Osteoblast (primary cell): ENCODE measurements at places on chromosomes 11 and 22. TPM values are rescaled to one million over a fixed set of nuclear protein-coding genes. Genes with fewer than 3 reads are reported as not detected.

GRCh38 chr11:47552056-47552565 is 821 bp downstream of the CELF1 start:
- H3K27me3 ChIP-seq: no peaks in the 10 kb centered on the region
- peaks cover 18% of the 10 kb centered on the region for H3K4me1 ChIP-seq
- DNase-seq: peak; percentile 62

The ANKK1 gene
- under 0.01 TPM in 1 of 2 replicates, not detected in the other for total RNA-seq

The PHLDA2 gene
- total RNA-seq: 2.5 and 3.8 TPM in 2 replicates

GRCh38 chr11:74849525-74850391 is 99.1 kb downstream of the XRRA1 start:
- peak; percentile 95 for DNase-seq
- peak overlapping the region; percentile 77 for H3K27ac ChIP-seq
- H3K4me1 ChIP-seq: peaks cover 23% of the 10 kb centered on the region

DNA sequence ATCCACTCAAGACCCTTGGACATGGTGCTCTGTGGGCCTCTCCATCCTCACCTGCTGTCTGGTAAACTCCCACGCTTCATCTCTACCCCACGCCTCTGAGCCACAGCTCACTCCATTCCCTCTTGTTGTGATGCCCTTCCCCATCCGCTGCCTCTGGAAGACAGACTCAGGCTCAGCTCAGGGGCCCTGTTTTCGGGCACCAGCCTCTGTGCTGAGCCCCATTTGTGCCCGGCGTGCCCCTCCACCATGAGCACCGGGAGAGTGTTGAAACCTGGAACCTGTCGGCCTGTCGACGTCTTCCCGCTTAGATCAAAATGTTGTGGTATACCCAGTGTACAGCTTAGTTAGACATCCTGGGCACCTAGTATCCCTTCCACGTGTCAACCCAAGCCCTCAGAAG is 6.5 kb upstream of the SCUBE1 start:
- no peaks in the 10 kb centered on the region for H3K4me1 ChIP-seq
- H3K36me3 ChIP-seq: no peaks in the 10 kb centered on the region
- H3K27me3 ChIP-seq: peaks cover 6% of the 10 kb centered on the region
- no peak for DNase-seq
- no peak overlapping the region for H3K27ac ChIP-seq
- H3K4me3 ChIP-seq: no peak overlapping the region

DNA sequence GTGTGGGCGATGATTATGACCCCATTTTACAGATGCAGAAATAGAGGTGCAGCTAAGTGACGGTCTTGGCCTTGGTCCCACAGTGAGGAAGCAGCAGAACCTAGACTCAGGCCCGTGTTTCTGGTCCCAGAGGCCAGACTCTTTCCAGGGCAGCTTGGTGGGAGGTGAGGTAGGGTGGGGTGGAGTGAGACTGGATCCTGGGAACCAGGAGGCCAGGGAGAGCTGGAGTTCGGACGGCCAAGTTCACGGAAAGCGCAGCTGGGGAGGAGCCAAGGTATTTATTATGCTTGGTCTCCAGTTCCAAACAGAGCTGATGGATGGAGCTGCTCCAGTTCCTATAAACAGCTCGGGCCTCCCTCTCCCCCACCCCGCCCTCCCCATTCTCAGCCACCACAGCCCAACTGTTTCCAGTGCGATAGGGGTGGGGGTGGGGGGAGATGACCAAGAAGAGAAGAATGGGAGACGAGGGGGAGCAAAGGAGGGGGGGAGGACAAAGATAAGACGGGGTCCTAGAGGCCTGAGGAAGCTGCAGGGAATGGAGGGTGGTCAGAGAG is 16.2 kb downstream of the LRRC32 start:
- peak overlapping the region; percentile 12 for H3K27ac ChIP-seq
- peaks cover 4% of the 10 kb centered on the region for H3K27me3 ChIP-seq
- H3K4me1 ChIP-seq: peaks cover 12% of the 10 kb centered on the region
- peaks cover 21% of the 10 kb centered on the region for H3K36me3 ChIP-seq

GRCh38 chr11:1619449-1619848 is 2.5 kb downstream of the KRTAP5-4 start:
- H3K27me3 ChIP-seq: peaks cover 20% of the 10 kb centered on the region
- H3K4me1 ChIP-seq: no peaks in the 10 kb centered on the region
- H3K4me3 ChIP-seq: no peak overlapping the region

DNA sequence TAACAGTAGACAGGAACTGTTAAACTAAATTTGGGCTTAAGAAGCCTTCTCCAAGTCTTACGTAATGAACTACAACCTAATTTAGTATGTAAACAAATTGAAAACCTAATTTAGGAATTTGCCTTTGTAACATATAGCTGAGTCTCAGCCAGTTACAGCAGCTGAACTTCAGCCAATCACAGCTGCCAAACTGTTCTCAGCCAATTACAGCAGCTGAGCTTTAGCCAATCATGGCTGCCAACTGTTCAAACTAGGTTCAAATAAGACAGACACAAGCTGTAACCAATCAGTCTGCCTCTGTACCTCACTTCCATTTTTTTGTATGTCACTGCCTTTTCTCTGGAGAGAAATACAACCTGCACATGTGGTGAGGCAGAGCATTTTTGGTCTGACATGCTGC is 95.0 kb upstream of the CD44 start:
- DNase-seq: no peak
- H3K4me3 ChIP-seq: no peak overlapping the region
- no peak overlapping the region for H3K27ac ChIP-seq
- H3K4me1 ChIP-seq: peaks cover 19% of the 10 kb centered on the region
- no peaks in the 10 kb centered on the region for H3K27me3 ChIP-seq

DNA sequence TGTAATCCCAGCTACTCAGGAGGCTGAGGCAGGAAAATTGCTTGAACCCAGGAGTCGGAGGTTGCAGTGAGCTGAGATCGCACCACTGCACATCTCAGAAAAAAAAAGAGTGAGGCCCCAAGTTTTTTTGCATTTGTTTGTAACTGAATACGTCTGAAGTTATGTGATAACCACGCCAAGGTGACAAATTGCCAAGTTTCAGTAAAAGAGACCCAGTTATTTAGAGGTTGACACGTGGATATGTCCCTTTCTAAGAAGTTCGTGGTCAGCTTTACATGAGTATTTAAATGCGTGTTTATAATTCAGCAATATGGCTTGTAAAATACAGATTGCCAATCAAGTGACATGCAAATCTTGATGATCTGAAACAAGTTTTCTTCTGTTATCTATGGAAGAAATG is 8.0 kb downstream of the PPARA start:
- no peak overlapping the region for H3K27ac ChIP-seq
- no peak overlapping the region for H3K4me3 ChIP-seq
- H3K36me3 ChIP-seq: peaks cover 14% of the 10 kb centered on the region
- DNase-seq: no peak
- H3K4me1 ChIP-seq: no peaks in the 10 kb centered on the region

- H3K27ac ChIP-seq: no peak overlapping the region
- no peak overlapping the region for H3K4me3 ChIP-seq
These were observed 1.7 kb downstream of the CYB5R2 start for GRCh38 chr11:7671347-7672215.

DNA sequence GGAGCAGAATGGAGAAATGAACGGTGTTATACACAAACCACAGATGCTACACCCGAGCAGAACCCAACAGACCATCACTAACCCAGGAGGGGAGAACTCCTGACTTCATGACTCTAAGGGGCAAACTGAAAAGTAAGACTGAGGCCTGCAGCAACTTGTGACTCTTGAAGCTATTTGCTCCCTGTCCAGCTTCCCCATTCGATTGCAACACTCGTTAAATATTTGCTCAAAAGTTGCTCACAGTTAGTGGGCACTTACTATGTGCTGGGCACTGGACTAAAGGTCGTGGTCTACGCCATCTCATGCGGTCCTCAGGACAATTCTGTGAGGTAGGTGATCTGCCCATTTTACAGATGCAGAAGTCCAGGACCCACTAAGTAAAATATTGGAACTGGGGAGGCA is 9.5 kb upstream of the ADA2 start:
- no peak overlapping the region for H3K4me3 ChIP-seq
- peak; percentile 27 for DNase-seq
- no peaks in the 10 kb centered on the region for H3K4me1 ChIP-seq
- H3K27ac ChIP-seq: no peak overlapping the region

GRCh38 chr22:32985899-32986765 is 72.0 kb downstream of the SYN3 start:
- H3K27ac ChIP-seq: no peak overlapping the region
- no peaks in the 10 kb centered on the region for H3K36me3 ChIP-seq
- peaks cover 3% of the 10 kb centered on the region for H3K4me1 ChIP-seq
- DNase-seq: peak; percentile 91
- no peak overlapping the region for H3K4me3 ChIP-seq
- peaks cover 10% of the 10 kb centered on the region for H3K27me3 ChIP-seq

The POGLUT3 gene
- total RNA-seq: 29.0 and 33.3 TPM in 2 replicates

The C22orf31 gene
- not detected in 2 replicates for total RNA-seq

The NAV2 gene
- total RNA-seq: 8.7 and 12.4 TPM in 2 replicates

DNA sequence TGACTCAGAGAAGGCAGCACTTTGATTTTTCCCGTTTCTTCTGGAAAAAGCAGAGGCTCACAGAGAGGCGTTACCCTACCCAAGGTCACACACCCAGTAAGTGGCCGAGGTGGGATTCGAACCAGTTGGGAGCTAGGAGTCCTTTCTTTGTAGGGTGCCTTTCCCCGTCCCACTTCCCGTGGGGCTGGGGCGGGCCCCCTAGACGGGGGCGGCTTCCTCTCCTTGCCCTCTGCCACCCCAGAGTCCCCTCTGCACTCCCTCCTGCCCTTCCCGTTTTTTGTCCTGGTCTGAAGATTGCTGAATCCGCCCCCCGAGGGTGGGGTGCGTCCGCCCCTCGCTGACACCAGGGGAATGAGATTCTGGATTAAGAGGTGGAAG is 747 bp downstream of the TPCN2 start:
- no peaks in the 10 kb centered on the region for H3K27me3 ChIP-seq
- DNase-seq: peak; percentile 91
- no peaks in the 10 kb centered on the region for H3K36me3 ChIP-seq
- peaks cover 21% of the 10 kb centered on the region for H3K4me1 ChIP-seq

The ARHGAP8 gene
- total RNA-seq: 0.29 and 0.36 TPM in 2 replicates

The MISFA gene
- under 0.01 and 0.29 TPM in 2 replicates for total RNA-seq

DNA sequence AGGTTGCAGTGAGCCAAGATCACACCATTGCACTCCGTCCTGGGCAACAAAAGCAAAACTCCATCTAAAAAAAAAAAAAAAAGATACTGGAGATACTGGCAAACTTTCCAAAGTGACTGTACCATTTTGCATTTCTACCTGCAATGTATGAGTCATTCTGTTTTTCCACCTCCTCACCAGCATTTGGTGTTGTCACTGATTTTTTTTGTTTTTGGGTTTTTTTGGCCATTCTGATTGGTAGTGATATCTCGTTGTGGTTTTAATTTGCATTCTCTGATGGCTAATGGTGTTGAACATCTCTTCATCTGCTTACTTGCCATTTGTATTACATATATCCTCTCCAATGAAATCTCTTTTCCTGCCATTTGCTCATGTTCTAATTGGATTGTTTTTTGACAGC is 12.0 kb upstream of the RBX1 start:
- H3K4me1 ChIP-seq: no peaks in the 10 kb centered on the region
- H3K36me3 ChIP-seq: no peaks in the 10 kb centered on the region
- no peak overlapping the region for H3K4me3 ChIP-seq
- no peak for DNase-seq
- H3K27me3 ChIP-seq: no peaks in the 10 kb centered on the region
- no peak overlapping the region for H3K27ac ChIP-seq

The HTR3B gene
- total RNA-seq: not detected in 2 replicates

The C11orf97 gene
- total RNA-seq: not detected in 2 replicates

GRCh38 chr11:120819437-120820365 is 204.2 kb upstream of the TBCEL start:
- no peaks in the 10 kb centered on the region for H3K4me1 ChIP-seq
- no peaks in the 10 kb centered on the region for H3K36me3 ChIP-seq
- peaks cover 12% of the 10 kb centered on the region for H3K27me3 ChIP-seq
- H3K4me3 ChIP-seq: no peak overlapping the region
- H3K27ac ChIP-seq: no peak overlapping the region

DNA sequence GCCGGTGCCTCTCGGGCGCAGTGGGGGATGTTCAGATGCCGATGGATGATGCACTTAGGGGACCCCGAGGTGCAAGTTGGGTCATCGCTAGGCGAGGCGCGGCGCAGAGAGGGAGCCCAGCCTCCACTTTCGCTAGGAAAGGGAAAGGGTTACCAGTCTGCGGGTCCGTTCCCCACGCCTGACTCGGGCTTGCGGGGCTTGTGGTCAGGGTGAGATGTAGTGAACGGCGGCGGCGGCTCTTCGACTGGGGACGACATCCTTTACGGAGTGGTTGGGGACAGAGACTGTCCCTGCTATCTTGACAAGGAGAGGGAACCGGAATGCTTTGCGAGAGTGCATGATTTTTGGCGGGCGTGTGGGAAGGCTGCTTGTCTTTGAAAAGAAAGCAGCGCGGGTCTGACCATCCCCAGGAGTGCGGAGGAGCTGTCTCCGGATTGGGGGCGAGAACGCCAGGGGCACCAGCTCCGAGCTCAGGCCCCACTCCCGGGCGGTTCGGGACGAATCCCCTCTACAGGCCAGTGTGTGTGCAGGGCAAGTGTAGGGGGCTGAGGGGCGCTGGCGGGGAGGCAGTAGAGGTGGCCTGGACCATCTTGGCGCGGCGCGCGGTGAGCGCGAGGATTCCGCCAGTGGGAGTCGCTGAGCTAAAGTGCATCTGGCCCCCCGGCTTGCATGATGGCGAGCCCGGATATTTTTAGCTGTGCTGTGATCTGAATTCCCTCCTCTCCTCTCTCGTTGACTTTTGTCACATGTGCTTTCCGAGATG is 1.1 kb downstream of the FAT3 start:
- H3K27ac ChIP-seq: no peak overlapping the region
- peak; percentile 70 for DNase-seq
- peaks cover 63% of the 10 kb centered on the region for H3K27me3 ChIP-seq
- peaks cover 4% of the 10 kb centered on the region for H3K4me1 ChIP-seq

- no peaks in the 10 kb centered on the region for H3K27me3 ChIP-seq
- H3K27ac ChIP-seq: no peak overlapping the region
- no peak for DNase-seq
- no peak overlapping the region for H3K4me3 ChIP-seq
These were observed 6.9 kb downstream of the OR8B12 start for GRCh38 chr11:124536520-124536919.

DNA sequence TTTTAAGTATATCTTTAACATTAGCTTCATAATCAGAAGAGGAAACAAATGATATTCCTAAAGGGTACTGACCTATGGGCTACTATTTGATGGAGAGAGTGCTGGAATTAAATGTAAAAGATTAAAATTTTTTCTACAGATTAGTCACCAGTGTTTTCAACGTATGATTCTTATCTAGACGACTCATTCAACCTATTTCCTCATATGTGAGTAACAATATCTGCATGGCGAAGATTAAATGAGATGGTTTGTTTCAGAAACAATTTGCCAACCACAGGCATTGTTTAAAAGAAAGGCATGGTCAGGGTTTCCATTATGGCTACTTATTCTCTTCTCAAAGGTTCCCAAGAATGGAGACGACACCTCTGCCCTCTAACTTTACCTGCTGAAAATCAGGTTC is 20.4 kb downstream of the OR56B4 start:
- no peaks in the 10 kb centered on the region for H3K27me3 ChIP-seq
- H3K36me3 ChIP-seq: no peaks in the 10 kb centered on the region
- no peaks in the 10 kb centered on the region for H3K4me1 ChIP-seq
- no peak overlapping the region for H3K4me3 ChIP-seq
- no peak overlapping the region for H3K27ac ChIP-seq
- no peak for DNase-seq

The KCNJ1 gene
- not detected in 2 replicates for total RNA-seq
